Hematopoietic multipotent progenitor cell treated with erythropoietin and hydrocortisone succinate and interleukin-3 and kit ligand, for 6 days (in vitro differentiated cells): ENCODE measurements at places on chromosomes 6 and 20.

DNA sequence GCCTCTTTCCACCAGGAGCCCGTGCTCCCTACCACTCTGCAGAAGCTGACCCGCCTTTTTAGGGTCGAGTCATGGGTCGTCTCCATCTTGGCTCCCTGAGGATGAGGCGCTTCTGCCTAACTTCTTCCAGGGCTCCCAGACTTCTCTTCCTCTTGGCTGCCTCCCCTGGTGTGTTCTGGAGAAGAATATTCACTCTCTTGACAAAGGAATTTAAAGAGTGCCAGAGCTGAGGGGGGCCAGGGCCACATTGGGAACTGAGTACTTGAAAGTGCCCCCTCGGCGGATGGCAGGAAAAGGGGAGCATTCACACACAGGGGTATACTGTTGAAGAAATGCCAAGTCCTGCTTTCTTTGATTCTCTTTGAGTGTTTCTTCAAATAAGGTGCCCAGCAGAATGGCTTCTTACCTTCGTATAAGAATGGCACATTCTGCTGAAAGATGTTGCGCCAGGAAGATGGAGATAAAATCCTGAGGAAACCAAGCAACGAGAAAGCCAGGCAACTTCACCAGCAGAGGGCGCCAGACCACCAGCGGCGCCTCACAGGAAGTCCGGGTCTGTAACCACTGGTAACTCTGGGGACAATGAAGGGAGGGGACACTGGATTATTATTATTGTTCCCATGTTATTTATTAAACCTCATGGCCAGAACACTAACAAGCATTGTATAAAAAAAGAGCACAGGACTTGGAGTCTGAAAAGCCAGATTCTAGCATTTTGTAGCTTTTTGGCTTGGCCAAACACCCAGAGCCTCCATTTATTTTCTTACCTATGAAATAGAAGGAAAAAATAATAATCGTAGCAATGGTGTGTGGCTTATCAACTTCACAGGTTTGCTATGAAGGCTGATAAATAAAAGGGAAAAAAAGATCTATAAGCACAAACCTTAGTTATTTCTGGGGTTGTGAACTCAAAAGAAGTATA, 176.7 kb downstream of the HACE1 start:
- DNase-seq: peak; percentile 82

GRCh38 chr6:46380152-46380807, 111.0 kb downstream of the RCAN2 start:
- no peak for DNase-seq

GRCh38 chr6:104940238-104940892, 16.5 kb upstream of the LIN28B start:
- no peak for DNase-seq

GRCh38 chr6:169725125-169726048, 1.1 kb upstream of the PHF10 start:
- DNase-seq: peak; percentile 46

DNA sequence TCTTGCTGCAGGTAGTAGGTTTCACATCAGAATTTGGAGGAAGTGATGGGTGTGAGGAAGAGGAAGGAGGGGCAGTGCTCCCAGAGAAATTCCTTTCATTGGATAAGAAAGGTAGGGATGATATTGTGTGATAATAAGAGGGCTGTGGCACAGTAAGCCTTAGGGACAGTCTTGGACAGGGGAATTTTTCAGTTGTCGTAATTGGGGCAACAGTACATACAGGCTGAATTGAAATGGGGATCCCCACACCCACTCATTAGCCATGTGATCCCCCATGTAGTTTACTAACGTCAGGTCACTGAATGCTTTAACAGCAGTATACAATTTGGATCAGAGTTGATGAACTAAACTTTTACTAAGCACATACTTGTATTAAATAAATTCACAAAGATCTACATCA, 79.4 kb downstream of the FOXO3 start:
- no peak for DNase-seq

DNA sequence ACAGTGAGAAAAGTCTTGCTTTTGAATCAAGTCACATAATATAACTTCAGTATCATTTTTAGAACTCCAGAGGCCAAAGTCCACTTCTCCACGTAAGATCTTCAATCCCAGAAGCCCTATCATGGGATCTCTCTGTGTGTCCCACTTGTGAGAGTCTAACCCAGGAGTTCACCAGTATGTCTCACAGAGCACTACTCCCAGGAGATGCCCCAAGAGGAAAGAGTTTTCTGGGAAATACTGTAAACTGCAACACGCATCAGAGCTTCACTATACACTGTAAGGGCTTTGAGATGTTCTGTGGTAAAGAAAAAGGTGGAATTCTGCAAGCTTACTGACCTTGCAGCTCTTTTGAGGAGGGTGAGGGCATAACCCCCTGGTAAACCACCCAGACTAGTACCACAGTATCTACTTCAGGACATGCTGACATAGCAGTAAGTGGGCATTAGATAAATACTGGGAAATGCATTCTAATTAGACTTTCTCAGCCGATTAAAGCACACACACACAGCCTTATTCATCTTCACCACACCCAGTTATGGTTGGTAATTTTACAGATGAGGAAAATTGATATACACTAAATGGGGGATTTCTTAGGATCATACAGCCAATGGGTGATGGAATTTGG, 12.3 kb downstream of the DCBLD1 start:
- DNase-seq: peak; percentile 24

DNA sequence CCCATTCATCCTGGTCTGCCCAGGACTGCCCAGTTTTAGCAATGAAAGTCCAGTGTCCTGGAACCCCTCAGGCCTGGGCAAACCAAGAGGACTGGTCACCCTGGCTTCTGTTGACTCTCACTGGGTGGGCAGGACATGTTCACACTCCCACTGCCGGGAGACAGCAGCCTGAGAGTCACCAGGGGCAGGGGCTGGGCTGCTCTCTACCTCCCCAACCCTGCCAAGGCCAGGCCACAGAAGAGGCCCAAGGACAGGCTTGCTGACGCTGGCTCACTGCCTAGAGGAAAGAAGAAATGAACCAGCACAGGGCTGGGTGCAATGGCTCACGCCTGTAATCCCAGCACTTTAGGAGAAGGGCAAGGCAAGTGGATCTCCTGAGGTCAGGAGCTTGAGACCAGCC, 36.9 kb downstream of the C20orf203 start:
- no peak for DNase-seq

DNA sequence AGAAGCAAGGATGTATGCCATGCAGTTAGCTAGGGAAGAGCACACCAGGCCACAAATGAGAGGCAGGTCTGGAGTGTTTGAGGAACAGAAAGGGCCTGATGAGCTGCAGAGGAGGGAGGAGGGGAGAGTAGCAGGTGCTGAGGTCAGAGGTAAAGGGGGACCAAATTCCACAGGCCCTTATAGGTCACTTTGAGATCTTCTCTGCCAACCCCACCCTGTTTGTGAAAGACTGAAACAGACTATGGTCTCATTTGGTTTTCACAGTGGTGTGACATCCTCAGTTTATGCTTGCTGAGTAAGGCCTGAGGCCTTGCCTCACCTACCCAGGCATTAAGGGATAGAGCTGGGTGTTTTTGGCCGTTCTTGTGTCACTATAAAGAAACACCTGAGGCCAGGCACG, 187.7 kb upstream of the MYLIP start:
- no peak for DNase-seq

GRCh38 chr6:81816380-81816779, 63.9 kb upstream of the TENT5A start:
- no peak for DNase-seq

DNA sequence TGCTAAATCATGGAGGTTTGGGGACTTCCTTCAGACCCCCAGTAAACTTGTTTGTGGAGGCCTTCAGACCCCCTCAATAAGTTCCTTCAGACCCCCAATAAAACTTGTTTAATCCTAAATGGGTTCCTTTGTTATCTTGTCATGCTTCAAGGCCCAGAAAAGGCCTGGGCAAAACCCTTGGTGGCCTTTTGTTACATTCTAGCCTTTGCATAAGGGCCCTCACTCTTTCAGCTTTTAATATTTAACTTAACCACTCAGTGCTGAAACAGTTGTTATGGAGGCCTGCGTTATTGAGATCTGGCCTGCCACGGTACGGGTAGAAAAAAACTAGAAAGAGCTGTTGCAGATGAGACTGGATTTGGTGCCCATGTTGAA, 4.3 kb upstream of the DYNLRB1 start:
- DNase-seq: no peak

DNA sequence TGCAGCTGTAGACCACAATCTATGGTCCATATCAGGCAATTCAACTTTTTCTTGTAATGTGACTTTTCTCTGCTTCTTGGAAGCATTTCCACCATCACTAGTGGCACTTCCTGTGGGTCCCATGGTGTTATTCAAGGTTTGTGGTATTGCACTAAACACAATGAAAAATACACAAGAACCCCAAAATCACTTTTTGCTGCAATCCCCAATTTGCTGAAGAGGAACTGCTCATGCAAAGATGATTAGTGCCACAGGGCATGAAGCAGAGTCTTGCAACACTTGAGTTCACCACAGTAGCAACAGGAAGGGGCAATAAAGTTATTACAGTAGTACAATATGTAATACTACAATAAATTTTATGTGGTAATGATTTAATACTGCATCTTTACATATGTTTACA, 16.8 kb upstream of the TAAR1 start:
- peak; percentile 57 for DNase-seq

GRCh38 chr6:25022140-25022553, 86.4 kb upstream of the RIPOR2 start:
- peak; percentile 62 for DNase-seq

DNA sequence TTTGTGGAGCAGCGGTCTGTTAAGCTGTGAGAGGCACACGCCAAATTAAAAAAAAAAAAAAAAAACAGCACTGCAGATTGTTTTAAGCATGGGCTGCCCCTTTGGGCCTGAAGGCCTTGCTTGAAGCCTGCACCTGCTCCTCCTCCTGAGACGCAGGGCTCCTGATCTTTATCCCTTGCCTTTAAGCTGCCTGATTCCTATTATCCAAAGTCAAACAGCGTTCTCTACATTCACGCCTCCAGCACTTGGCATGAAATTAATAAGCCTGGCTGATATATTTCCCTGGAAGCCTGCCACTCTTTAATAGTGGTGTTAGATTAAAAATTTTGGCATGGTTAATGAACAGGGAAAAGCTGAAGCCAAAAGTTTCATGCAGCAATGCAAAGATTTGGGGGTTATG, 163.9 kb downstream of the FAXC start:
- DNase-seq: no peak

DNA sequence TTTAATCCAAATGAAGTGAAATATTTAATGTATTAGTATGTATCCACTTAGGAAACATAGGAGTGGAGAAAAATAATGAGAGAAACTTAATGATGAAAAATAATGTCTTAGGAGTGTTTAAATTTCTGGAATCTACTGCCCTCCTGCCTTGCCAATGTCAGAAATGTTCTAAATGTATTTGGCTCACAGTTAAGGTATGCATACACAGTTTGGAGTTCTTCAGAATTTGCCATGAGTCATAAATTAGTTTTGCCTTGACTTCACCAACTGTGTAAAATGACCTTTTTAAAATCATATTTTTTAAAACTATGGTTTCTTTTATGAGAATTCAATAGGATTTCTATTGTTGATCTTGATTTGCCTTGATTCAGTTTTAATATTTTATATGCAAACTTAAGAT, 191.7 kb upstream of the HSF2 start:
- no peak for DNase-seq

GRCh38 chr6:38188677-38189335, 369.3 kb downstream of the ZFAND3 start:
- no peak for DNase-seq

GRCh38 chr6:28981431-28981832, 23.7 kb downstream of the ZNF311 start:
- DNase-seq: peak; percentile 88

- no peak for DNase-seq
Observed at GRCh38 chr20:37636977-37637376, 56.9 kb upstream of the CTNNBL1 start.

DNA sequence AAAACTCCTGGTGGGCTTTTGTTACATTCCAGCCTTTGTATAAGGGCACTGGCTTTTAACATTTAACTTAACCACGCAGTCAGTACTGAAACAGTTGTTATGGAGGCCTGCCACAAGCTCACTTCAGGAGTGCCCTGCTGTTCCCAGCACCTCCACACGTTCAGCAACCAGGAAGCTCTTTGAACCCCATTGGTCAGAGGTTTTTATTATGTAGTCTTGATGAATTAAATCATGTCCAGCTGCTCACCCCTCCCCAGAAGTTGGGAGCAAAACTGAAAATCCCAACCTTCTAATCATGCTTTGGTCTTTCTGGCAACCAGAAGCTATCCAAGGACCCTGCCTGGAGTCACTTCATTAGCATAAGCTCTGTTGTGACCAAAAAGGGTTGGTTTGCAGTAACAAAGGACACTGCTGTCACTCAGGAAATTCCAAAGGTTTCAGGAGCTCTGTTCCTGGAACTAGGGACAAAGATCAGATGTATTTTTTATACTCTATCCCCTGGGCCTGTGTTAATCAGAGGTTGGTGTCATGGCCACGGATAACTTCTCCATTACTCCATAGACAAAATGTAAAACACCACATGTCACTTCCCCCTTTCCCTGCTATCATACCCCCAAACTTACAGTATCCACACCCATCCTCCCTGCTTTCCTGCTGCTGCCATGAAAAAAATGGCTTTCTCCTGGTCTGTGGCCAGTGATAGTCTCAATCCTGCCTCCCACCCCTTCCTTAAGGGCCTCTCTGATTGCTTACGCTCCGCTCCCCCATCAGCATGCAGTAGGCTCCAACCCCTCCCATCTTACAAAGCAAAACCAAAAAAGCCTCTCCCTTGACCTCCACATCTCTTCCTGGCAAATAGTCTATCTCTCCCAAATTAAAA, 3.1 kb downstream of the ARMC12 start:
- DNase-seq: no peak

GRCh38 chr20:58433029-58433647, 44.1 kb downstream of the VAPB start:
- no peak for DNase-seq

DNA sequence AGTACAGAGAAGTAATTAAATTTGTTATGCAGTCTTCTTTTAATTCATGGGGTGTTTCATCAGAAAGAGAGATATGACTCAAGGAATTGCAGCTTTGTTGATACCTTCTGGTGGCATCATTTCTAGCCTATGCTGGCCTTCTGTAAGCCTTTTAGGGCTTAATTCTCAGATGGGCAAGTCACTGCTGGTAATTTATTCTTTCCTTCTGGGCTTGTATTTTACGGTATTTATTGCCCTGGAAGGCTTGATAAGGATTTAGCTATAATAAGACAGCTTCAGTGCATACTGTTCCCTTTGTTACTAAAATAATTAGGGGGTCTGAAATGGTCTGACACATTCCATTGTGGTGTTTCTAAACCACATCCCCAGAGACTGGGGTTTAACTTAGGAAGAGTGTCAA, 57.9 kb upstream of the EMILIN3 start:
- DNase-seq: peak; percentile 27

GRCh38 chr6:85460921-85461797, 11.3 kb downstream of the NT5E start:
- DNase-seq: peak; percentile 18

- no peak for DNase-seq
Observed at GRCh38 chr20:23090147-23090546, 4.0 kb upstream of the CD93 start.

DNA sequence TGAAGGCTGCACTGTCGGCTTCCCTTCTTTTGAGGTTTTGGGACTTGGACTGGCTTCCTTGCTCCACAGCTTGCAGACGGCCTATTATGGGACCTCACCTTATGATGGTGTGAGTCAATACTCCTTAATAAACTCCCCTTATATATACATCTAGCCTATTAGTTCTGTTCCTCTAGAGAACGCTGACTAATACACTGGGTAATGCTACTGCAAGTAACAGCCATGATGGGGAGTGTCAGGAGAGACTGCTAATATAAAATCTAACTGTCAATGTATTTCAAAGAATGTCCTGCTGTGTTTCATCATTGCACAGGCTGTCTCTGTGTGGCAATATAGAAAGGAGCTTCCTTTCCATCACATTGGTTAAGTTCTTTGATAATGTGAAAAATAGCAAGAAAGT, 57.7 kb upstream of the UST start:
- no peak for DNase-seq
